Activated CD4-positive, alpha-beta T cell treated with anti-CD3 and anti-CD28 coated beads, Interleukin-2, amount 50 U/mL, for 24 hours (primary cell): ENCODE measurements at places on chromosomes 3 and 15.

- no peak for DNase-seq
Observed at GRCh38 chr3:145898487-145898886, 262.5 kb downstream of the PLOD2 start.

DNA sequence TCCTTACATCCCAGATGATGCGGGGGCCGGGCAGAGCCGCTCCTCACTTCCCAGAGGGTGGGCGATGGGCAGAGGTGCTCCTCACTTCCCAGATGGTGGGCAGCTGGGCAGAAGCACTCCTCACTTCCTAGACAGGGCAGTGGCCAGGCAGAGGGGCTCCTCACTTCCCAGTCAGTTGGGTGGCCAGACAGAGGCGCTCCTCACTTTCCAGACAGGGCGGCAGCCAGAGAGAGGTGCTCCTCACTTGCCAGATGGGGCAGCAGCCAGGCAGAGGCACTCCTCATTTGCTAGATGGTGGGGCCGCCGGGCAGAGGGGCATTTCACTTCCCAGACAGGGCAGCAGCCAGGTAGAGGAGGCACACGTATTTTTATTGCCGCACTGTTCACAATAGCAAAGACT lies 622.0 kb upstream of the KCNMB2 start:
- DNase-seq = no peak

GRCh38 chr15:74036271-74037170 lies 42.0 kb downstream of the PML start:
- no peak for DNase-seq

DNA sequence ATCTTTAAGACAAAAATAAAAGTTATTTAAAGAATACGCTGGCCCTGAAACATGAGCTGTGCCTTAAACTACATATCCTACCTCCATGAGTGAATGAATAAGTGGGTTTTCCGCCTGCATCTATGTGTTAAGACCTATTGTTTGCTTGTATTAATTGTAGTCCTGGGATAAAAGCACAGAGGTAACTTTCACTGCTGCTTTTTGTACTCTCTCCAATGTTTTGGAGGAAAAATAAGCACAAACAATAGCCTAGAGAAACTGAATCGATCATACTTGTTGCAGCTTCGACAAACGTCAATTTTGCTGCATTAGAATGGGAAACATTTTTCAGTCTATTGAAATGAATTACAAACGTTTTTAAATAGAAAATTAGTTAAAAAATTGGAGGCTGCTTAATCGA lies 1.3 kb upstream of the CTNNB1 start:
- DNase-seq = no peak

GRCh38 chr3:101184111-101184510 lies 136.3 kb downstream of the IMPG2 start:
- no peak for DNase-seq

GRCh38 chr3:9295007-9295406 lies 45.6 kb upstream of the SRGAP3 start:
- no peak for DNase-seq

DNA sequence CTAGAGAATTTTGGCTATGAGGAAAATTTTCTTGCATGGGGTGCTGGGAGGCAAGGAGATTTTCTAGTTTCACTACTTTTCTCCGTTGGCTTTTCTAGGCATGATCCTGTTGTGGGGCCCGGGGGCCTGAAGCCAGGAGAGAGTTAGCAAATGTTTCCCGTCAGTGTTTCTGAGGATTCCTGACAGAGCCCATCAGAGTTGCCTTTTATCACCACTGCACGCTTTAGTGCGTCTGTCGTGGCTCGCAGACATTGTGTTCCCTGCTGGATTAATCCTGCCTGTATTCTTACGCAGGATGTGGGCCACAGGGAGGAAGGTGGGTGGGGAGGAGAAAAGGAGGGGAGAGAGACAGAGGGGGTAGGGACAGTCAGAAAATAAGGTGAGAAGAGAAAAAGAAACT lies 18.1 kb upstream of the BOC start:
- DNase-seq = no peak

DNA sequence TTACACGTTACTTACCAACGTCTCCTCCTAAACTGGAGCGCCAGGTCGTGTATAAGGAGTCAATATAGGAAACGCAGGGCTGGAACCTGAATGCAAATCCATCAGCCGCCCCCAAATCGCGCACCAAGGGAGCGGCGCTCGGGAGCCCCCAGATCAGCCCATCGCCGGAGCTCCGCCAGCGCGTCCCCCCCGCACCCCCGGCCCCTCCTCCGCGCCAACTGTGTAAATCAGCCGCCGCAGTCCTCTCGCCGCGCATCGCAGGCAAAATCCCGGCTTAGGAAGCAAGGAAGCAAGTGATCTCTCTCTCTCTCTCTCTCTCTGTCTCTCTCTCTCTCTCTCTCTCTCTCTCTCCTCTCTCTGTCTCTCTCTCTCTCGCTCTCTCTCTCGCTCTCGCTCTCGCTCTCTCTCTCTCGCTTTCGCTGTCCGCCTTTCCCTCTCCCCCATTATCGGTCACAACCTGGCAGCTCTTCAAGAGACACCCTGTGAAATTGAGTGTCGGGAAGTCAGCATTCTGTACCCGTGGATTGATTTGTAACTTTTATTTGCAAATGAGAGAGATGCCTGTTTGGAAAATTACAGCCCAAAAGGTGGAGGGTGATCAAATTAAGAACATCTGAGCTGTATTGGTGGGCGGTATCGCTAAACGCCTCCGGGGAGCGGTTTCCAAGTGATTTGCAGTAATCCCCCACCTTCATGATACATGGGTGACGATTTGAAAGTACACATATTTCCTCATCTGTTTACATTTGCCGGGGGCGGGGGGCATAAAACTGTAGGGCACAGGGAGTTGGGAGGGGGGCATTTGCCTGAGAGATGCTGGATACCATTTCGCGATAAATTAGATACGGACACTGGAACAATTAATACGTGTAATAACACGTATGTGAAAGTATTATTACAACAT lies 645 bp upstream of the SLITRK3 start:
- DNase-seq = no peak

- no peak for DNase-seq
Observed at GRCh38 chr15:39228889-39229288, 352.0 kb upstream of the THBS1 start.

GRCh38 chr3:170712798-170713197 lies 126.9 kb upstream of the SLC7A14 start:
- no peak for DNase-seq
